ENCODE measurements at places on chromosomes 2 and 18.

- no peak for DNase-seq
These were observed 126.3 kb upstream of the SPRED2 start for GRCh38 chr2:65558743-65559142.

- no peak for DNase-seq
These were observed 638 bp downstream of the RPS7 start for GRCh38 chr2:3575534-3576262.

- no peak for DNase-seq
These were observed 89.6 kb downstream of the TPO start for GRCh38 chr2:1502891-1503304.

GRCh38 chr2:16553226-16553625, 112.4 kb downstream of the CYRIA start:
- peak; percentile 16 for DNase-seq

- DNase-seq: no peak
These were observed 1607.8 kb upstream of the PIK3C3 start for GRCh38 chr18:40347261-40347660.

GRCh38 chr18:12470382-12471075, 62.8 kb downstream of the PRELID3A start:
- DNase-seq: no peak

- DNase-seq: no peak
These were observed 61.0 kb downstream of the AQP4 start for GRCh38 chr18:26804519-26804918.

GRCh38 chr2:43174368-43174916, 52.0 kb downstream of the ZFP36L2 start:
- DNase-seq: no peak

GRCh38 chr2:8456151-8457091, 225.4 kb upstream of the ID2 start:
- DNase-seq: no peak

GRCh38 chr2:118372886-118373830, 284.9 kb downstream of the INSIG2 start:
- no peak for DNase-seq

- DNase-seq: no peak
These were observed 730.2 kb upstream of the ZNF804A start for GRCh38 chr2:183868153-183868552.

DNA sequence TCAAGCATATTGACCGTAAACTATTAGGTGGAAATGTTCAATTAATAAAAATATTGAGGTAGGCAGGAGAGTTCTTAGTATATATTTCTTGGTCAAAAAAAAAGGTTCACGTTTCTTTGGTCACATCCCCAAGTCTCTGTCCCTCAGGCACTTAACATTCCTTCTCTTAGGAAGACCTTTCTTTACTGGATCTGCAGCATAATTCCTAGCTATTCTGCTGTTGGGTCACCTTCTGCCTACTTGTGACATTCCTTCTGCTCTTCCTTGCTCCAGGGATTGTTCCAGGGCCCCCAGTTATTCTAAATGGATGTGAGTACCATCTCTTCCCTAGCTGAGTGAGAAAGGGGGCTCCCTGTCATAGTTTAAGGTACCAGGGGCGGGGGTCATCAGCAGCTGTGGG, 4.2 kb downstream of the UGP2 start:
- no peak for DNase-seq

DNA sequence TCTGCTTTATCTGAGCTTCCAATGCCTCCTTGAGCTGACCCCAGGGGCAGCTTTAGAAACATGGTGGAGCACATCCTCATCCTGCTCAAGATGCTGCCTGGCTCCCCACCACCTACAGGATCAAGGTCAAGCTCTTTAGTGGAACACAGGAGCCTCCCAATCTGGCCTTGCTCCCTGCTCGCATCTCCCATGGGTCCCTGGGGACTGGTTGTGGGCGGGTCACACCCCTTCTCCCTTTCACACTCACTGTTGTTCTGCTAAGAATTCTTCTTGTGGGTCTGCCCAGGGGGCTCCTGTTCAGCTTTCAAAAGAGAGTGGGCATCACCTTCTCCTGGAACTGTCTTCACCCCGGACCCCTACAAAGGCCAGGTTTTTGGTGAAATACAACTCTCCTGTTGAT, 8.4 kb upstream of the NT5DC4 start:
- DNase-seq: no peak
